ENCODE measurements at places on chromosomes 6 and 20.
A peak's percentile ranks its signal among the peaks of the same experiment; 100 is the strongest.

DNA sequence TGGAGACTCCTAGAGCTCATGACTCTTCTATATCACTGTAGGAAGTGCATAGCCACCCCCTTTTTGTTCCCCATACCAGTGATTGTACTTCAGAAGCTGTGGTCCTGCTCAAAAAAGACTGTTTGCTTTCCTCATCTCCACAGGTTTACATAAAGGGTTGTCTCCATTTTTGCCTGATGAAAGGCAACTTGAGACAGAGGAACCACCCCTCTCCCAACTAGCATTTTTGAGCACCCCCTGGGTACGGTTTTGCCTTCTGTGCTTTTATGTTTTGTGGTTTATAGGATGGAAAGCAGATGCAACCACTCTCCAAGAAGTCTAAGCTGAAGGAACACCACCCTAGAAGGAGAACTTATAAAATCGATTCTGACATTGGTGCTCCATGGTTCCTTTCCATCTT lies 127.7 kb upstream of the SUPT3H start:
- DNase-seq = no peak

GRCh38 chr6:166664135-166664534 lies 37.1 kb upstream of the RPS6KA2 start:
- DNase-seq = no peak

DNA sequence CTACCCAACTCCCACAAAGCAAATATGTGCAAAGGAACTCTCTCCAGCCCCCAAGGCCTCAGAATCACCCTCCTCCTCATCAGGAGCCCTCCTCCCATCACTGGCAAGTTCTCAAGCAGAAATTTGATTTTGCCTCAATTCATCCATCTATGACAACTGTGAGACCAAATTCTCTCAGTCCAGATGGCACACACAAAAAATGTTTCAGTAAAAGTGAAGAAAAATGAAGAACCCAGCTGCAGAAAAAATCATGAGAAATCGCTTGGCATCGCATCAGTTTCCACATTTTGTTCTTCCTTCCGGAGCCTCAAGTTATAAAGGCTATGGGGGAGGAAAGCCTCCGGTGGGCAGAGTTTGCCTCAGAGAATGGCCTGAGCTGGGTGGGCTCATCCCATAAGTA lies 6.4 kb upstream of the CD24 start:
- DNase-seq = no peak

GRCh38 chr6:36692220-36692619 lies 5.4 kb upstream of the RAB44 start:
- DNase-seq = no peak

DNA sequence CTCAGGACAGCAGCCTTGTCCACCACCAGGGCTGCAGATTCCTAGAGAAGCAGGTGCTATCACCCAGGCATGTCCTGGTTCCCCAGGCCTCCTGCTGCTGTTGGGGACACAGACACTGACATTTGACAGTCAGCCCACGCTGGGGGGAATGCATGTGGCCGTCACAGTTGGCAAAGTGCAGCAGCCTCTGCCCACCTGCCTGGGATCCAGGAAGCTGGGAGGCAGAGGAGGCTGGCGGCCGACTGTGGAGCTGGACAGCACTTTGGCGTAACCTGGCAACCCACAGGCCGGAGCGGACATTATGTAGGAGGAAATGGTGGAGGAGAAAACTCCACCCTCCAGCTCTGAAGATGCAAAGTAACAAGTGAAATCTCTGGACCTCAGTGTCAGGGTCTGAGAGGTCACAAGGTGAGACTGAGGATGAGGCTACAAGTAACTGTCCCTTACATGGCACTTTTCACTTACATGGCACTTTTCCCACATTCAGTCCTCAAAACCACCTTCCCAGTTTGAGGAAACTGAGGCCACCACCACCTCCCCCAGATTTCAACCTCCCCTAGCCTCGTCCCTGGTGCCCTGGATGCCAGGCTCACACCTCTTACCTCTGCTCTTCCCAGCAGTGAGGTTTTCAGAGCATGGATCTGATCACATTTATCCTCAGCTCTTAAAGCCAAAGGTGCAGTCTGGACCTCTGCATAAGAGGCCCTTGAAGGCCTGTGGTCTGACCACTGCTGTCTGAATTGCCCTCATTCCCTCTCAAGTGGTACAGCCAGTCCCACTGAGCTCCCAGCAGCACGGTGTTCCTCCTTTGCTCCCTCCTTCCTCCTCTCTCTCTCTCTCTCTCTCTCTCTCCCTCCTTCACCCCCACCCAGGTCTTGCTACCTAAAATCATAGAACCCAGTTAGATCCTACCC lies 8.7 kb downstream of the MAP1LC3A start:
- DNase-seq = no peak

DNA sequence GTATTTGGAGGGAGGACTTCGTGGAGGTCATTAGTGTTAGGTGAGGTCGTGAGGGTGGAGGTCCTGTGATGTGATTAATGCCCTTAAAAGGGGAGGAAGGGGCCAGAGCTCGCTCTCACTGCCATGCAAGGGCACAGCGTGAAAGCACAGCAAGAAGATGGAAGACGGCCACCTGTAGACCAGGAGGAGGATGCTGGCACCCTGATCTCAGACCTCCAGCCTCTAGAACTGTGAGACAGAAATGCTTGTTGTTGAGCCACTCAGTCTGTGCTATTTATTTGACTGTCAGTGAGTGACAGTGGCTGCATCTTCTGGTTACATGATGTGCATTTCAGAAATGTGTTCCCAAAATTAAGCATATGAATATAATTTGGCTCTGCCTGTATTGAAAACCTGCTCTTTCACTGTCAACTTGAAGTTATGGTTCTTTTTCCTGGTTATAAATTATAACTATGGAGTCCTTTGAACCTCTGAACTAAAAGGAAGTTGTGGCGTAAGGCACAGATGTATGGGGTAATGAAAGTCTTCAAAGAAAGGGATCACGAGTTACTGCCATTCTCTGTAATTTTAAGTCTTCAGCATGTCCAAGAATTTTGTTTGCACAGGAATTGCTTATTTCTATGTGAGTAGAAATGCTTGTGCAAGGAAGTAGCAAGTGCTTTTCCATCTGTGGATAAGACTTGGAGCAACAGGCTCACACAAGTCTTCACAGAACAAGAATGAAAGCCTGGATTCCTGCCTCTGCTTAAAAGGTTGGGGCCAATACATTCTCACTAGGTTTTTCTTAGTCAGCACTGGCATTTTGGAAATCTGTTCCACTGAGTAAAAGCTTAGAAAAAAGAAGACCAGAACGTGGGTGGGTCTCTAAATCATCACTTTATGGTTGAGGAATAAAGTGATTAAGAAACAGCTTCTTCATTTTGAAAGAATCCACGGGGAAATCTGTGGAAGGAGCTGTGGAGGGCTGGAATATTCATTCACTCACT lies 10.3 kb downstream of the PPP1R14C start:
- DNase-seq = no peak

- DNase-seq = no peak
Measured at GRCh38 chr6:24718449-24719124, 367 bp downstream of the C6orf62 start.

DNA sequence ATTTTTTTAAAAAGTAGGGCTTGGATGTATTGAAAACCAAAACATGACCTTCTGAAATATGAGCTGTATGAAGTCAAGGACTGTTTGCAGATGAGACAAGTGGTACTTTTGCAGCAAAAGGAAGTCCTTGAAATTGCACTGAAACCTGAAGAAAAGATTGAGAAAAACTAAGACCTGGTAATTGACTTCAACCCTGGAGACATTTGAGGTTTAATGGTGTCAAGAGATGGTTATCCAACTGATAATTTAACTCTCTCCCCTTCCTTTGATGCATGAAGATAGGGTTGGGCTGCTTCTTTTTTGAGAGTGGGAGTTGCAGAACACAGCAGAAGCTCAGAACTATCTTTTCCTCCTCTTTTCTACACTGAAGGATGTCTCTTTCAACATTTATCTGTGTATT lies 180.9 kb upstream of the DTNBP1 start:
- DNase-seq = no peak

DNA sequence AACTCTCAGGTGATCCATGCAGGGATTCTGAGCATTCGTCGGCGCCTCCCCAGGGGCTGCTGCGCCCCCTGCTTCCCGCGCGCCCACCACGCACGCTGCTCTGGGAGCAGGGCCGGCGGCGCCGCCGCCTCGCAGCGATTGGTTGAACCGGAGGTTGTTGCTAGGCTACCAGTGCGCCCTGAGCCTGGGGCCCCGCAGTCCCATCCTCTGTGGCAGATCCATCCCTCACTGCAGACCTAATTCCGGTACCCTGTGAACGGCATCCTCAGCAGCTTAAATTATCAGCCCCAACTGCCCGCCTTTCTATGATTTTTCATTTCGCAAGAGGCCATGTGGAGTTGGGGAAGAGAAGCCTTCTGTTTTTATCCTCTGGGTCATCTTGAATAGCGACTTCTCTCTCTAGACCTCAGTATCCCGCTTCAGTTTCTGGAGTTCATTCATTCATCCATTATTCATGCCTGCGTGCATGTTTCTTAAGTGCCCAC lies 15.4 kb downstream of the PNPLA1 start:
- DNase-seq = no peak

GRCh38 chr6:125486881-125487280 lies 185.1 kb upstream of the HDDC2 start:
- DNase-seq = no peak

DNA sequence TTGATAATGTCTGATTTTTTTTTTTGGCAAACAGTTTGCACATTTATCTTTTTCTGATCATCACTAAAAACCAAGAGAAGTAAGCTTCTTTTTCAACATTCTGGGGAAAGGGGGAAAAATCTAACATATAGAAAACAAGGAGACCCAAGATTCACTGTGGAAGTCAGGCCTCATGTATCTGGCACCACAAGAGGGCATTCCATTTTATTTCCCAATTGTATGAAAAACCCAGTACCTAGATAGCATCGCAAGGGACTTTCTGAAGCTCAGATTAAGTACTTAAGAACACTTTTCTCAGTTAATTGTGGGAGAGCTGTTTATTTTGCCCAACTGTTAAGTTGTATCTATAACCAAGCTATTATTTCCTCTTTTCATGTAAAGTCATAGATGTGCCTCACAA lies 152.9 kb downstream of the KLHL32 start:
- no peak for DNase-seq

DNA sequence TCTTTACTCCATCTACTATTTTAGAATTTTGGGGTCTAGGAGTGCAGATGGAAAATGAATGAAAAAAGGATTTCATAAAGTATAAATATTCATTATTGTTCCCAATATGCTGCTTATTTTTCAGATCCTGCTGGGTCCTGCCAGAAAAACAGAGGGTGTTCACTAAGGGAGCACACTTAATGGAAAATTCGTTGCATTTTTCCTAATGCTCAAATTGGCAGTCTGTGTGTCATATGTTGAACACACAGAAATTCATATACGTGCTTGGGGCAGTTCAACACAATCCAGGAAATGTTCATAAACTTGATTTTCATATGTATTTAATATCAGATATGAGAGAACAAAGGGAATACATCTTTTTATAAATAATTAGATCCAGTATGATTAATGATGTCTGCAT lies 1019.4 kb downstream of the EPHA7 start:
- peak; percentile 21 for DNase-seq

- peak; percentile 74 for DNase-seq
Measured at GRCh38 chr20:1802385-1803060, 92.7 kb upstream of the SIRPA start.

- no peak for DNase-seq
Measured at GRCh38 chr6:149903938-149904611, 6.2 kb upstream of the RAET1E start.

GRCh38 chr6:113634352-113635163 lies 222.6 kb upstream of the MARCKS start:
- no peak for DNase-seq

GRCh38 chr6:85353012-85353411 lies 96.9 kb upstream of the NT5E start:
- DNase-seq = no peak

GRCh38 chr20:19462491-19462890 lies 250.0 kb downstream of the SLC24A3 start:
- DNase-seq = no peak

DNA sequence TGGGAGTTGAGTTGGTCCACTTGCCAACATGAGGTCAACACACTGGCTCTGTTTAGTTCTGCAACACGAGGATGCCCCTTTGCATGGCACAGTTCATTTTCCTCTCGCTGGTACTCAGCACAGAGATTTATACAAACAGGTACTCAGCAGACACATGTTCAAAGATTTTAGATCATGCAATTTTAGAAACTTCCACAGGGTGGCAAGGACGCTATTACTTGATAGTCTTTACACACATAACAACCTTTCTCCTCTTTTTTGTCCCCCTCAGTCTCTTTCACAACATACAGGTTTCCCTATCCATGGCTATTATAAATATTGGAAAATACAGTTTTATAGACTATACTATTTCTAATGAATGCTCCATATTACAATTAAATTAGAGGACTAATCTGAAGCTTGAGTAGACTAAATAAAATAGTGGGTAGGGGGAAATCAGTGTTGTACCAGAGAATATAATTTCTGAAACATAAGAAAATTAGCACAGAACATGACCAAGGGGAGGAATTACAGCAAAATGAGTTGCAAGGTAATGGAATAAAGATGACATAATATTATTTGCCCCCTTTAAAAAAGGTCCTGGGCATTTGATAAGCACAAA lies 331.8 kb upstream of the BTBD3 start:
- DNase-seq = no peak

DNA sequence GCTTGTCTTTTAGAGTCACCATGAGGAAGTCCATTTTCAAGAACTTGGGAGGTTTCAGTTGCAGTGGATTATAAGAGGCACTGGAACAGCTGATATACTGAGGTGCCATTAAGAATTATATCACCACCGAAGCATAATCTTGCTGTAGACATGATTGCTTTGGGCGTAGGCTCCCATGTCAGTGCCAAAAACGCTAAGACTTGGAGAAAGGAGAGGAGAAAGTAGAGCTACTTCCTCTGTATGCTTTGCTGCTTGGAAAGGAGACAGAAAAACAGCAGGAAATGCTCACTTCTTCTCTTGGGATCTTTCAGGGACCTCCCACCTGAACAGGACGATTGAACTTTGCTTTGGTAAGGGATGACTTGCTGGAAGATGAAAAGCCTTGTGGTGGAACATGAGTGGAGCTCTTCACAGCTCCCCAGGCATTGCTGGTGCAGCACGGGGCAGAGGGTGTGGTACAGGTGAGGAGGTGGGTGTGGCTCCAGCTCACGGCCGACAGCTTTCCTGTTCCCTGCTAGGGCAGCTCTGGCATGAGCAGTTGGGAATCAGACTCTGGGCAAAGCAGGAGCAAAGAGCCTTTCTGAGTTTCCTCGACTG lies 190.4 kb upstream of the JAG1 start:
- DNase-seq = peak; percentile 55

- DNase-seq = no peak
Measured at GRCh38 chr6:163406366-163406765, 8.2 kb upstream of the QKI start.

DNA sequence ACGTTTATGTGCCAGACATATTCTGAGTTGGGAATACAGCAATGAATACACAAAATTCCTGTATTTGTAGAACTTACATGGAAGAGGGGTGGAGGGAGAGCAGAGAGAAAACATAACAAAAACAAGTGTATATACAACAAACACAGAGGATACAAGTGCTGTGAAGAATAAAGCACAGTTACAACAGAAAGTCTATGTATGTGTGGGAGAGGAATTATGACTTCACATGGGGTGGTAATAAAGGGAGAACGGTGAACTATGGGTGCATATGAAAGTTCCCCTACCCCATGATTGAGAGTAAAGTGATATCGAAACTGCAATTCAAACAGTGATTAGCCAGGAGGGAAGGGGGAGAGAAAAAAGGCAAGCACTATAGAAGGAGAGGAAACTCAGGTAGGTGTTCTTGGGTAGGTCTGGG lies 24.6 kb downstream of the HBS1L start:
- DNase-seq = no peak

- no peak for DNase-seq
Measured at GRCh38 chr6:42441697-42442081, 10.0 kb downstream of the TRERF1 start.
